ENCODE measurements at places on chromosomes 4 and X.
A peak's percentile ranks its signal among the peaks of the same experiment; 100 is the strongest.

GRCh38 chr4:176186067-176186466 lies 9.3 kb downstream of the SPATA4 start:
- no peak for DNase-seq

DNA sequence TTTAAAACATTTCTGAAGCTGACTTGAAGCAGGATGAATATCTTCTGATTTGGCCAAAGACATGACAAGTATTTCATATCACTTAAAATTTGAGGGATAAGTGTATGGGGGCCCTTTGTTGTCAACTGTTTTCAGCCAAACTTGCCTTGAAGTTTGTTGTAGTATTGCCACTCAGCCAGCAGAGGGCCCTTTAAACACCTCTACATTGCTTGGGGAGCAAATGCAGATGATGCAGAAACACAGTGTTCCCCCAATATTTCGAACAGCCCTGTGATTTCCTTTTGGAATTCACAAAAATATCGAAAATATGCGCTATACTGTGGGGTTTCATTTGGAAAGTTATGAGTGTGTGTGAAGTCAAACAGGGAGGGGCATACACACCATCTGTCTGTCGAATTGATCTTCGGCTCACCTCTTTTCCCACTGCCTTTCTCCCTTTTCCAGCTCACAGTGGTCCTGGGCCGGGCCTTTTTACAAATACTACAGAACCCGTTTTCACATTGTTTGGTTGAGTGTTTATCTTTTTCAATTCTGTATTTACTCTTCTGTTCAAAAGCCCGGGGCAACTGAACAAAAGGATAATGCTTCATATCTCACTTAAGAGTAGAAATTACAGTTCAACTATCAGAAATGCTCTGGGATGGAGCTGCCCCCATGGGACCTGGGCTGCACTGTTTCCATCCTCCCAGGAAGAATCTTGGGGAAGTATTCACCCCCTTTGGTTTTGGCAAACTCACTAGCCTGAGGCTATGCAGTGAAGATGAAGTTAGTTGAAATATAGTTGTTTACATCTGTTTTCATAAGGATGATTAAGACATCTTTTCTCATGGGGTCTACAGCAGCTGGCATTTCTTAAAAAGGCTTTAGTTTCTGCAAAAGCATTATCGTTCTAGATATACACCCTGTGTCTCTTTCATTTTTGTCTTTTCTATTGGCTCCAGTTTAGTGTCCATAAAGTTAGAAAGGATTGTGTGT lies 137.6 kb downstream of the EGF start:
- DNase-seq: peak; percentile 17

- DNase-seq: no peak
These were observed 10.4 kb downstream of the CORIN start for GRCh38 chr4:47827343-47828047.

DNA sequence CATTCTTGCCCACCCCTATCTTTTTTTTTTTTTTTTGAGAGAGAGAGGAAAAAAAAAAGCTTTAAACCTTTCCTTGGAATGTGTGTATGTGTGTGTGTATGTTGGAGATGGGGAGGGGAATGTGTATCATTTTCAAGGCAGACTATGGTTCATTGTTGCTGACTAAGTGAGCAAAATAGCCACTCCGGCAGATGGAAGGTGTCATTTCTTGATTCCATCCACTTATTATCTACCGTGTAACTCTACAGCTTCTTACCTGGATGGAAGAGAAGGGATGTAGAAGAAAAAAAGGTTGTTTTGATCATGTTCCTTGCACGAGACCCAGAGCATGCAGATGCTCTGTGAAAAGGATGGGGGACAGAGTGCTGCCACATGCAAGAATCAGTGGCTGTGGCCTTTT lies 5.9 kb upstream of the GK2 start:
- no peak for DNase-seq

DNA sequence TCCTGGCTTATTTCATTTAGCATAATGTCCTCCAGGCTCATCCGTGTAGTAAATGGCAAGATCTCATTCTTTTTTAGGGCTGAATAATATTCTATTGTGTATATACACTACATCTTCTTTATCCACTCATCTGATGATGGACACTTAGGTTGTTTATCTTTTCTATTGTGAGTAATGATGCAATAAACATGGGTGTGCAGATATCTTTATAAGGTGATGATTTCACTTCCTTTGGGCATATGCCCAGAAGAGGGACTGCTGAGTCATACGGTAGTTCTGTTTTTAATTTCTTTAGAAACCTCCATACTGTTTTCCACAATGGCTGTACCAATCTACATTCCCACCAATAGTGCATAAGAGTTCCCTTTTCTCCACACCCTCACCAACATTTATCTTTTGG lies 317.6 kb upstream of the CNKSR2 start:
- no peak for DNase-seq

DNA sequence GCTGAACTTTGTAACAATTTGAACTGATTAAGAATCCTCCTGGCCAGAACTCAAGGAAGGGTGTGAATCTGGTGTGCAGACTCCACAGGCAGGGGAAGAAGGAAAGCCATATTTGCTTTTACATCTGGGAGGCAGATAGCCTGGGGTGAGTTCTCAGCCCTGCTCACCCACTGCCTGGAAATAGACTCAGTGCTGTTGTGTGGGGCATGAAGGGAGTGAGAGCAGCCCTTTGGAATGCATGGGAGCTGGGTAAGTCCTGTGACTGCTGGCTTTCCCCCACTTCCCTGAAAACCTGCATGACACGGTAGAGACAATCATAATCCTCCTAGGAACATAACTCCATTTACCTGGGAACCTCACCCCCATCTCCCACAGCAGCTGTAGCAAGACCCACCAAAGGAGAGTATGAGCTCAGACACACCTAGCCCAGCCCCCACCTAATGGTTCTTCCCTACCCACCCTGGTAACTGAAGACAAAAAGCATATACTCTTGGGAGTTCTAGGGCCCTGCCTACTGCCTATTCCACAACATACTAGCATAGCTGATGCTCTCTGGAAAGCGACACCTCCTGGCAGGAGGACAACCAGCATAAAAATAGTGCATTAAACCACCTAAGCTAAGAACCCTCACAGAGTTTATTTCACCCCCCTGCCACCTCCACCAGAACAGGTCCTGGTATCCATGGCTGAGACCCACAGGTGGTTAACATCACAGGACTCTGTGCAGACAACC lies 59.3 kb upstream of the UBQLN2 start:
- DNase-seq: no peak
